ENCODE measurements at places on chromosomes 4 and X.
A peak's percentile ranks its signal among the peaks of the same experiment; 100 is the strongest.

DNA sequence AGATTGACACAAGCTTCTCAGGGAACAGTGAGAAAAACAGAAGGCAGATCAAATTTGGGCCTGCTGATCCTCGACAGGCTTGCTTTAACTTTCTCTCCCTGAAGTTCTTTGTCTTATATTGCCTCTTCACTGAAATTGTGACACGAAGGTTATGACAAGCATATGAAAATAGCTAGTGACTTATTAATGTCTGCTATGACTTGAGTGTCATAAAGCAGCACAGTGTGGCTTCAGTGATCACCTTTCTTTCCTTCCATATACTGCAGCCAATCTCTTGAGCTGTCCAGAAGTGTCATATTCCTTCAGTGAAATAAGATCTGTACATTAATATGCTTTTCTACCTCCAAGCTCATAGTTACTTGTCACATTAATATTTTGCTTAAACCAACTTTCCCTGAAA is 870.2 kb downstream of the C4orf33 start:
- no peak for DNase-seq

DNA sequence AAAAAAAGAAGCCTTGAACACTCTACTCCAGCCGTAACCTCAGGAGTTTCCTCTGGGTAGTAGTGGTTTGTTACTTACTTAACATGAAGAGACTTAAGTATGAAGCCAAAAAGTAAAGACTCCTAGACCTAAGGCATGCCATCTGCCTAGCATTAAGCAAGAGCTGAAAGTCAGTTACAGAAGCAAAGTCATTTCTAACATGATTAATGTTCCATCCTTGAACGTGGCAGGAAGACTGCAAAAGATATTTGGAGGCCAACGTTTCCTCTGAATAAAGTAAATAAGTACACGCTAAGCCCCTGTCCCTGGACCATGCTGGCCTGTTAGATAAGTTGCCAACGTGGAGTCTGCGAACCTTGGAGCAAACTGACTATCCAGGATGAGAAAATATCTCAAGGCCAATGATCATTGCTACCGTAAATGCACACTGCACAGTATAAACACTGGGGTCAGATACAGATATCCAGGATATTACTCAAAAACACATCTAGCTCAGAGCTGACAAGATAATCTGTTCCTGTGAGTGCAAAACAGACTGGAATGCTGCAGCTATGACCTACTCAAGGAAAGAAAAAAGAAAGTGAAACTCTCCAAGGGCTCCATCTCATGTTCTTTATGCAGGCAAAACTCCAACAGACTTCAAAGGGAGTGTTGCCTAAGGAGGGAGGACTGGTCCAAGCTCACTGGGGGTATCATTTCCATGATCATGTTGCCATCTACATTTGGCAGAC is 255.8 kb downstream of the COL25A1 start:
- peak; percentile 26 for DNase-seq

- DNase-seq: peak; percentile 70
Observed at GRCh38 chr4:168751263-168752225, 254.7 kb downstream of the PALLD start.

GRCh38 chrX:129876771-129877305 is 29.1 kb upstream of the UTP14A start:
- peak; percentile 59 for DNase-seq

GRCh38 chrX:39688576-39689375 is 409.0 kb downstream of the BCOR start:
- peak; percentile 56 for DNase-seq

GRCh38 chr4:165394275-165394674 is 15.5 kb downstream of the CPE start:
- DNase-seq: no peak

DNA sequence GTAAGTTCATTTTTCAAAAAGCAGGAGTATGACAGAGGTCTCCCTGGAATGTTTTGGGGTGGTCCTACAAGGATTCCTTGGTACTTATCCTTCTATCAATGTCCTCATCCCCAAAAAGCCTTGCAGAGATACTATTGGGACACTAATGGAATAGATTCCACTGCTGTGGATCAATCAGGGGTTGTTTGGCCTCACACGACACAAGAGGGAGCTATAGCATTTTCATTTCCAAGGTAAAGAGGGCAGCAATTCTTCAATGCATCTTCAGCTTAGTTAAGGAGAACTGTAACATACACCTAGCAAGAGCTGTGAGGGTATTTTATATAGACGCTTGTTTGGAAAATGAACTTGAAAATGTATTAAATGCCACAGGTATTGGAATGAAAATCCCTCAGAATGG is 50.9 kb downstream of the USP26 start:
- DNase-seq: no peak

DNA sequence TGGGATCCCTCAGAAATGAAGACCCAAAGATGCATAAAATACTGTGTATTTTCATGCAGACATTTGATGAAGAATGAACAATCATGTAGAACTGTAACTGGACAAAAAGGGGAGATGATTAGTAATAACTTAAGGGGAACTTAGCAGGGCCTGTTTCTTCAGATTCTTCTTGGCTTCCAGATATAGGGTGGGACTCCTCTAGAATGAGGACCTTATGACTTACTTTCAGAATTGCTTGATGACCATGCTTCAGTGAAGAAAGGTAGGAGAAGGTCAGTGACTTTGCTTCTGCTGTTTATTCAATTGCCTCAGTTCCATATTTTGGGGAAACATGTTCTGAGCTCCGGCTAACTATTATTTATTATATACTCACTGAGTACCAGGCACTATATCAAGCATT is 580.8 kb downstream of the CENPC start:
- no peak for DNase-seq

DNA sequence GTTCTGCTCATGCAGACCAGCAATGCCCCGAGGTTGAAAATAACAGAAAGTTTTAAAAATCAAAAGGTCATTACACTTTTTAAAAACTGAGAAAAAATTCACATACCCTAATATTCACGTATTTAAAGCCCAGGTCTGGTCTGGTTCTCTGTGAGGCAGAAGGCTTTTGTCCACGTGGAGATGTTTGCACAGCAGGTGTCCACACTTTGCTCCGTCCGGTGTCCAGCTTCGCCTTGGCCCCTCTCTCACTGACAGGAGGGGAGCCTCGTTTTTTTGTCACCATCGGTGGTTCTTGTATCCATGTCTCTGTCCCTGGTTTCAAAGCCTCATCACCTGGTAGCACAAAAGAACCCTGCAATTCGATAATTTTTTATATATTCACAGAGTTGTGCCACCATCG is 434.6 kb upstream of the FRG1 start:
- DNase-seq: no peak

- DNase-seq: no peak
Observed at GRCh38 chr4:73631565-73632226, 11.5 kb upstream of the RASSF6 start.

GRCh38 chr4:119080721-119081541 is 54.7 kb upstream of the MYOZ2 start:
- no peak for DNase-seq

GRCh38 chrX:126065901-126066660 is 100.0 kb downstream of the DCAF12L2 start:
- DNase-seq: no peak

- no peak for DNase-seq
Observed at GRCh38 chr4:184315675-184316359, 98.1 kb upstream of the ENPP6 start.

- no peak for DNase-seq
Observed at GRCh38 chr4:154526151-154526550, 24.0 kb downstream of the PLRG1 start.

DNA sequence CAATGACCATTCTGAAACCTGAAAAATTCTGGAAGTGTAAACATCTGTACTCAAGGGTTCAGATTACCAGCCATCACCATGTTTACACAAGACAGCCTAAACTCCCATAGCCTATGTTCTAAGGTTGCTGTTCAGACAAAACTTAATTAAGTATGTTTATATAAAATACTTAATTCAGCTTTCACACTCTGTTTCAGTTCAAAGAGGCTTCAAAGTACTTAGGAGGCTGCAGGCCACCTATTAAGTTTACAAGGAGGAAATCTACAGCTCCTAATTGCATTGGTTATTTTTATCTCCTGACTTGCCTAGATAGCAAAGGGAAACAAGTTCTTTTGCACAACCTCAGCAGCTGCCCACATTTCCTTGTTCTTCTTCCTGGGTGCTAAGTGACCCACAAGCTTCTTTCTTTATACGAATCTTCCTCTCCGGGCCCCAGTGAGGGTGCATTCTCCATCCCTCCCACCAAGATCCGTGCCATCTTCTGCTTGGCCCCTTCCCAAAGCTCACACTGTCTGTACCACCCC is 2.0 kb downstream of the GAK start:
- DNase-seq: no peak

DNA sequence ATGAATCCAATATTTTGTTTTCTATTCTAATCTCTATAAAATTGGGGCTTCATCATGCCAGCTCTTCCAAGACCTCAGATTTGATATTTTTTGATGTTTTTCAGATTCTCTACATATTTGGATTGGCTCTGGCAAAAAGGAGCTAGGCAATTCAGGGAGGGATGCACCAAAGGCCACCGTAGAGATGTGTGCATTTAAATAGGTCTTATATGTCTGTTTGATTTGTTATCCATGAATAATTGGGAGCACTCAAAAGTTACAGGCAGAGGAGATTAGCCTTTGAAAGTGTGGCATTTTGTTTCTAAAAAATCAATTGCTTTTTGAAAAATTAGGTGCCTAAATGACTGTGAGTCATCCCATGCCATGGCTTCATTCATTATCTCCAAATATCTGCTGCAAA is 147.1 kb upstream of the RPS6KA6 start:
- DNase-seq: no peak

GRCh38 chr4:173682609-173683008 is 152.6 kb upstream of the HAND2 start:
- no peak for DNase-seq

- DNase-seq: peak; percentile 33
Observed at GRCh38 chr4:69718396-69719271, 41.8 kb downstream of the SULT1B1 start.

DNA sequence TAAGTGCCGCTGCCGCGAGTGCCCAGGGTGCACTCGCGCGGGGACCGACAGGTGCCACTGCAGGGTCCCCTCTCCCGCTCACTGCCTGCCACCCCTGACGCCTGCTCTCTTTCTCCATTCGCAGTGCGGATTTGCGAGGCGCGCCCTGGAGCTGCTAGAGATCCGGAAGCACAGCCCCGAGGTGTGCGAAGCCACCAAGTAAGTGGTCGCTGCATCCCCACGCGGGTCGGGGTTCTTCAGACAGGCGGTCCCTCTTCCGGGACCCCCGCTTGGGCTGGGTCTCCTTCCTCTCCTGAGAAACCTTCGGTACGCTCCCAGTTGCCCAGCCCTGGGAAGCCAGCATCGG is 547 bp downstream of the GUCY1A1 start:
- peak; percentile 39 for DNase-seq

DNA sequence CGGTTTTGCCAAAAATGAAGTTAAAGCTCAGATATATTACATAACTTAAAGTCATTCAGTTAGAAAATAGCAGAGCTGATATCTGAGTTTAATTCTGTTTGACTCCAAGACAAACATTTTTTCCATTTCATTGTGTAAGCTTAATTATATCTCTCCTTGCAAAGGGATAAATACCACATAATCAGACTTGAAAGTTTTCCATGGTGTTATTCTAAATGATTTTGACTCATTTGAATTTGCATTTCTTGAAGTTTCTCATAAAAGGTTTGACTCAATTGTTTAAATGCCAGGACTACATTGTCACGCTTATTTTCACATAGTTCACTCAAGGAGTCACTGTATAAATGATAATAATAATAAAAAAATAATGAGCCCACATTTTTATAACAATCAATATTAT is 39.4 kb upstream of the DDX60 start:
- no peak for DNase-seq

DNA sequence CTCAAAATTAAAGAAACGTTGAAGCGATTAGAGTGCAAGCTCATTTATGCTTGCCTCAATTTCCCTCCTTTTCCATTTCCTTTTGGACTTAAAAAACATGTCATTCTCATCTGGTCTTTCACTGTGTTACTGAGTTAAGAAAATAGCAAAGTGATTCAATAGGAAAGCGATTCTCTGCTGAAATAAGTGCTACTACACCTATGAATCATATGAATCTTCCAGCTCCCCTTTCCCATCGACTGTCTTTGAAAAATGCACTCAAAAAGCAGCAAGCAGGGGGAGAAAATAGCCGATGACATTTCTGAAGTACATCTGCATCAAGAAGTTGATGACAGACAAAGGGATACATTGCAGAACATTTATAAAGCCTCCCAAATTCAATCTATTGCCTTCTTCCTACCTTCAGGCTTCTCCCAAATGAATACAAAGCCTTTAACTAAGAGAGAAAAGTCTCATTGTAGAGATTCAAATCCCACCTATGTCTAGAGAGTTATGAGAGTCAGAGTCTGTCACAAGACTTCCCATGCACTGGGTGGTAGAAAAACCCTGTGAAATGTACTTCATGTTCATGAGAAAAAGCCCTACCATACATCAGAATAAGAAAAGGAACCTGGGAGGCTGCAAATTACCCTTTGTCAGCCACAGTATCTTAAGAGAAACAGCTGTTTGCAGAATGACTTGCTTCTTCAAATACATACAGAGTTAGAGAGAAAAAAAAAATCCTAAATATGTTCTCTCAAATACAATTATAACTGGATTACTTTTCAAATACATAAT is 78.9 kb downstream of the MBNL3 start:
- no peak for DNase-seq

DNA sequence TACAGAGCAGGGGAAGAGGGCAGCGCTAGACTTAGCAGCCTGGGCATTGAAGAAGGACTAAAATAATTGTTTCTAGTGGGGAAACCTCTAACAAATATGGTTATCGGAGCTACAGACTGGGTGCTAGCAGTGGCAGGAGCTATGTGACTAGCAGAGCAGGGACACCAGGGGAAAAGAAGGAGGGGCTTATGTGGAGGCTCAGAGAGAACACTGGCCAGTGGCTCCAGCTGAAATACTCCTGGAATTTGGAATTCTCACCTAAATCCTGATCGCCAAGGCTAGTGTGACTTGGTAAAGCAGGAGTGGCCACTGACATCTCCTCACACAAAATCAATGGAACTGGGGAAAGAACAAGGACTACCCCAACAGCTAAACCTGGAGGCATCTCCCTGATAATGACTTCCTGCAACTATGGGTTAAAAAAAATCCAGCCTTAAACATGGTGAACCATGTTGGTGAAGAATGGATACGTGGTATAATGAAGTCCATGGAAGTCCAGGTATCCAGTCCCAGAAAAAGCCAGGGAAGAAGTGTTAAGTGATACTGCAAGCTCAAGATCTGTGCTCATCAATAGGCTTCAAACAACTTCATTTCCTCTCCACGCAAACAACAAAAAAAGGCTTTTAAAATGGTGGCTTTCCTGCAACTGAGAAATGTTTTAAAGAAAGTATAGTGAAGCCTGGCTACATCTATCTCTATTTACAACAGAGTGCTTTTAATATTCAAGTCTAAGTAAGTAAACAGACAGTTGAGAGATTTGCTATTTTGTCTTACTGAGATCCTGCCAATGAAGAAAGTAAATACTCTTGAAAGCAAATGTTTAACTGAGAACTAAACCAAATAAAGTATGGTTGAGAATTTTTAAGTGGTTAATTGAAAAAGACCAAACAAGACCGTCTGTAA is 1.8 kb downstream of the TAPT1 start:
- no peak for DNase-seq

Measured in foreskin fibroblast (primary cell).